Stimulated activated CD4-positive, alpha-beta T cell treated with anti-CD3 and anti-CD28 coated beads, Interleukin-4, amount 100 ng/mL, for 4 hours (primary cell): ENCODE measurements at places on chromosomes 1 and 21.

- DNase-seq, result no peak
Observed at GRCh38 chr21:30337276-30337744, at the start of gene KRTAP27-1. TSS of gene KRTAP27-1 (minus strand) at chr21:30337694. CDS start at chr21:30337668, 26 bp downstream.

GRCh38 chr1:171841931-171842761 is 848 bp downstream of the DNM3 start:
- peak; percentile 5 for DNase-seq

DNA sequence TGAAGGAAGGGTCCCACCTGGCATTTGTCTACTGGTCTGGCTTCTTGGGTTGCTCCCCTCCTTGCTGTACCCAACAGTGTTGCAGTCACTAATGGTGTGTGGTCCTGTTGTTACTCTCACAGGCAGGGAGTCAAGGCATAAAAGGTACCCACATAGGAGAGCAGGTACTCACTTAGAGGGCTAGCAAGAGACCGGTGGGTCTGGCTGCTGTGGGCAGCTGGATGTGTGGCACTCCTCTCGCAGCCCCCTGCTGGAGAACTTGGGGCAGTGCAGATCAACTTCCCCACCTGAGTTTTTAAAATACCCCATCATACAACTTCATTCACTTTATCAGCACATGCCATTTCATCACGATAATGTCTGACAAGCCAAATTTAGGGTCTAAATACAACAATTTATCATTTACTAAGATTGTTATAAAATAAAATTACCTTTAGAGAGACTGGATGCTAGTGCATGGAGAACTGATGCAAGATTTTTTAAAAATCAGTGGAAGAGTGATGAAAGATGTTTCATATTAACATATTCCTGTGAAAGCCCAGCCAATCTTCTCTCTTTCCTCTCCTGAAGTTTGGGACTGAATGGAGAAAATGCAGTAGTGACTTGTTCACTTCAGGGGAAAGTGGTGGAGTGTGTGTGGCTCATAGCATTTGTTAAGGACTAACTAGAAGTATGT is 42.8 kb downstream of the ACP6 start:
- peak; percentile 43 for DNase-seq

DNA sequence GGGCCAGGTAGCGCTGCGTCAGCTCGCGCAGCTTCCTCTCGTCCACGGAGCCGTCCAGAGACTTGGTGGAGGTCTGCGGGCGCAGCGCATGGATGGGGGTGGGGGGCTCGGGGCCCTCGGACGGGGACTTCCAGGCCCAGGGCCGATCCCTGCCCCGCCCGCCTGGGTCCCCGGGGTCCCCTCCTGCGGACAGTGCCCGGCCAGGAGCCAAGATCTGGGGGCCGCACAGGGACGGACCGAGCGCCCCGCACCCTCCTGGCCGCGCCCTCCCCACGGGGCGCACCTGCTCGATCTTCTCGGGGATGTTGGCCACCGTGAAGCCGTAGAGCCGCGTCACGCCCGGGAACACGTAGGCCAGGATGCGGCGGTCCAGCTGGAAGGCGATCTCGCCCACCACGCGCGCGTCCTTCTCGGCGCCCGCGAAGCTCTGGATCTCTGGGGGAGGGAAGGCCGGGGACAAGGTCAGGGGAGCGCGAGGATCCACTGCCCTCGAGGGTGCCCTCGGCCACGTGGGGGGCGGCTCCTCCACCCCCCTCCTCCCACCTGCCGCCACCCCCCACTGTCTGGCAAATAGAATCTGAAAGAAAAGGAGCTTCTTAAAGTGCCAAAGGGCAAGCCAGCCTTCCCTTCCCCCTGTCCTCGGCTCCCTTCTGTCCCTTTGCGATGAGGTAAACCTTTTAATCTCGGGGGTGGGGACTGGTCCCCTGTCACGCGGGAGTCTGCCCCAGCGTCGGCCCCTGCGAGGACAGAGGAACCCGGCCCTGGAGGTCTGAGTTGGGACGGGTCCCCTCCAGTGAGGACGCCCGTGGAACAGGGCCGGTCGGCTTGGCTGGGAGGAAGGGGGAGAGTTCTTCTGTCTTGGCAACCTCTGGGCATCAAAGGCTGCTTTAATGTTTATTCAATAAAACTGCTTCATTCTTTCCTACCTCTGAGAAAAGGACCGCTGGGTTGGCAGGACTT is 6.5 kb upstream of the FTCD start:
- no peak for DNase-seq

DNA sequence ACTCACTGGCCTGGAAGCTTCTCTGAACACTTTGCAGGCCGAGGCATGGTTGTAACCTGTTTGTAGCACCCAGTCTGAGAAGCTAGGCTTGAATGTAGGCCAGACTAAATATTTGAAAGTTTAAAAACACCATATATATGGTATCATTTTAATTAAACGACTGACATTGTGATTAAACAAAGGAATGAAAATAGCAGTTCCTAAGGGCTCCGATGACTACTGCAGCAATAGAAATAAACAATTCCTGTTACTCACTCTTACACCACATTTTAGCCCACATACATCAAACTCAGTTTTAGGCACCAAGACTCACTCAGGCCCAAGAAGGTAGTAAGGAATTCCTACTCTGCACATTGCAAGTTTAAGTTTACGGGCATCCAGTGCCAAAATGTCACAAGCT is 281.2 kb downstream of the AKT3 start:
- no peak for DNase-seq

DNA sequence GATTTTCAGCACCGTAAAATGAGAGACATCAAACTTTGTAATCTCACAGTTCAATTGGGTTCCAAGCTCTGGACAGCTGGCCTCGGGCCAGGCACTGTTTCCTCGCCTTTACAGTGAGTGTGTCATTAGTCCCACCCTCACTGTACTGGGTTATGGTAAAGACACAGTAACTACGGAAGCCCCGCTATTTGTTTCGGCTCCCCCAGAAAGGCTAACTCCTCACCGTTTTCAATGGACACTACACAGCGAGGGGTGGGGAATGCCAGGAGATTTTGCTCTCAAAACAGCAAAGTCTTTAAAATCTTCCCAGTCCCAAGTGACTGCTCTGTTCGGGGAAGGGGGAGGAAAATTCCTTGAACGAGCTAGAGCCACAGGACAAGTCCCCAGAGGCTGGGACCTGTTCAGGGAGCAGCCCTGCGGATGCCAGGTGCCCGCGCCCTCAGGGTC is 757 bp upstream of the SPSB1 start:
- no peak for DNase-seq

DNA sequence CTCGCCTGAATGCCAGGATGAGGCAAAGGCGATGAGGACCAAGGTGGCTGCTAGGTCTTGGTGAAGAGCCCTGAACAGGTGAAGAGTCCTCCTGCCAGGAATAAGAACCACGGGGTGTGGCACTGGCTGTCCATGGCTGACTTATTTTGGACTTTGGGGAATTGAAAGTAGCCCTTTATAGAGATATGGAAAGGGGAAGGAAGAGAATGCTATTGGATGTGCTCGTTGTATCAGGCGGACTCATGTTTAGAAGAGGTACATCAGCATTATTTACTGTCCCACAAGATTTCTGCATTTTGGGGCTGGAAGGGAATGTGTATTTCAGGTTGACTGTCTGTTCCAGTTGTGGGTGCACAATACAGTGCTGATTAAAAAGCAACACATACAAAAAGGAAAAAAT is 465.8 kb downstream of the DSCAM start:
- no peak for DNase-seq
